Hematopoietic multipotent progenitor cell treated with erythropoietin and hydrocortisone succinate and interleukin-3 and kit ligand, for 15 days (in vitro differentiated cells): ENCODE measurements at places on chromosomes 12 and 14.

GRCh38 chr12:11071414-11071813, 9.3 kb upstream of the TAS2R46 start:
- DNase-seq: no peak

GRCh38 chr14:26132061-26132645, 465.7 kb downstream of the NOVA1 start:
- no peak for DNase-seq

- no peak for DNase-seq
These were observed 406.7 kb downstream of the NOVA1 start for GRCh38 chr14:26191123-26191522.

GRCh38 chr12:101650346-101651117, 46.9 kb upstream of the CHPT1 start:
- no peak for DNase-seq

DNA sequence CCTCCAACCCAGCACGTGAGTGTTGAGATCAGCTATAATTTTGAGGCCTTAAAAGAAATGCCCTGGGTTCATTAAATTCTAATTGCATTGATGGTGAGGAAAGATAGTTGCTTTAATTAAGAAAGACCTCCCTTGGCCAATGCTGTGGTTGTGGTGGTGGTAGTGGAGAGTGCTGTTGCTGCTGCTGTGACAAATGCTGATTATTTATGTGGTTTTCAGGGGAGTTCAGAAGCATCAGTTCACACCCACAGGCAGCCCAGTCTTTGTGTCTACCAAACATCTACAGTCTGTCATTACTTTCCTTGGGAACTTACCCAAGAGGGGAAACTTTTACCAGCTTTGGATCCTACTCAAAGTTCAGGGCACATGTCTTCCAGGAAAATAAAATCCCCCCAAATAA, 178.4 kb upstream of the PARP11 start:
- DNase-seq: no peak

DNA sequence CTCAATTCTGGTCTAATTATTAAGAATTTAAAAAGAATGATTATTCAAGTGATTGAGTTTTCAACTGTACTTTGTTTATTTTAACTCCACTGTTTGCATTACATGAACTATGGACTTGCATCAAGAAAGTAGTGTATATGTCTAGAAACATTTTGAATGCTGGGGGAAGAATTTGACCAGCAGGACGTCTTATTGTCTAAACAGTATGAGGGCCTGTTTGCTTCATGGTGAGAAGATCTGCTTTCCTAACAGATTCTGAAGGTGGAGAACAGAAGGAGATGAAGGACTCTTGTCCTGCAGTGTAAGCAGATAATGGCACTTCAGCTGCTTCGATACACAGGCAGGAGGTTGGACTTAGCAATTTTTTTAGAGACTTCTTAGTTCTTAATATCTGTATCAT, 176.0 kb downstream of the DACT1 start:
- no peak for DNase-seq

DNA sequence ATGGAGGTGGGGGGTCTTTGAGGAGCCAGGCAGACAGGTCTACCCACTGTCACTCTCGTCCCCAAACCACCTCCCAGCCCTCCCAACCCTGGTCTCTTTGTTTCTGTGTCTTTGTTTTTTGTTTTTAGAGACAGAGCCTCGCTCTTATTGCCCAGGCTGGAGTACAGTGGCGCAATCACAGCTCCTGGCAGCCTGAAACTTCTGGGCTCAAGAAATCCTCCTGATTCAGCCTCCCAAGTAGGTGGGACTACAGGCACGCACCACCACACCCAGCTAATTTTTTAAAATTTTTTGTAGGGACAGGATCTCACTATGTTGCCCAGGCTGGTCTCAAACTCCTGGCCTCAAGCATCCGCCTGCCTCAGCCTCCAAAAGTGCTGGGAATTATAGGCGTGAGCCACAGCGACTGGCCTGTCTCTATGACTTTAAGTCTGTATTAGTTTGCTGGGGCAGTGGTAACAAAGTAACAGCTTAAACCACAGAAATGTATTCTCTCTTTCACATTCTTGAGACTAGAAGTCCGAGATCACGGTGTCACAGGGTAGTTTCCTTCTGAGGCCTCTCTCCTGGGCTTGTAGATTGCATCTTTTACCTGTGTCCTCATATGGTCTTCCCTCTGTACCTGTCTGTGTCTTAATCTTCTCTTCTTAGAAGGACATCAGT, 26.1 kb downstream of the DTX1 start:
- no peak for DNase-seq

DNA sequence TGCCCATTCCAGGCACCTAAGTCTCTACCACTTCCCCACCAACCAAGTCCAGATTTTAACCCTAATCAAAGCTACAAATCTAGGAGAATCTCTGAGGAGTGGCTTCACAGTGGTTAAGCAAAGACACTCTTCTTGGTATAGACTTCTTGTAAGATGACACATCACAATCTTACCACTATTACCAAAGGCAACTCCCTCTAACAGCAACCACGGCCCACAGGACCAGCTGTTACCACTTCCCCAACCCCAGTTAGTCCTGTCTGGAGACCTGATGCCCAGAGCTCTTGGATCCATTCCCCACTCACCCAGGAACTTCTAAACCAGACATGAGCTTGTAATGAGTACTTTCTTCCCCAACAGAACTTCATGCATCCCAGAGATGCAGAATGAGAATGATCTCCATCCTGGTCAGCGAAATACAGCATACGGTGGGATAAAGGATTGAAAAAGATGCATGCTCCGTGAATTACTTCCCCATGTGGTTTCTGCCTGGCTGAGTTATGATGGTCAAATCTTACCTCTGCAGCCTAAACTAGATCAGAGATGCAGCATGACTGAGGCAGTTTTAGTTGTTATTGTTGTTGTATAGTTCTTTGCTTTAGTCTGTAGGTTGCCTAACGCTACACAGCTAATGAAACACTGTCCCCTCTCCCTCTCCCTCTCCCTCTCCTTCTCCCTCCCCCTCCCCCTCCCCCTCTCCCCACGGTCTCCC, 87.7 kb upstream of the FOXN3 start:
- DNase-seq: no peak

DNA sequence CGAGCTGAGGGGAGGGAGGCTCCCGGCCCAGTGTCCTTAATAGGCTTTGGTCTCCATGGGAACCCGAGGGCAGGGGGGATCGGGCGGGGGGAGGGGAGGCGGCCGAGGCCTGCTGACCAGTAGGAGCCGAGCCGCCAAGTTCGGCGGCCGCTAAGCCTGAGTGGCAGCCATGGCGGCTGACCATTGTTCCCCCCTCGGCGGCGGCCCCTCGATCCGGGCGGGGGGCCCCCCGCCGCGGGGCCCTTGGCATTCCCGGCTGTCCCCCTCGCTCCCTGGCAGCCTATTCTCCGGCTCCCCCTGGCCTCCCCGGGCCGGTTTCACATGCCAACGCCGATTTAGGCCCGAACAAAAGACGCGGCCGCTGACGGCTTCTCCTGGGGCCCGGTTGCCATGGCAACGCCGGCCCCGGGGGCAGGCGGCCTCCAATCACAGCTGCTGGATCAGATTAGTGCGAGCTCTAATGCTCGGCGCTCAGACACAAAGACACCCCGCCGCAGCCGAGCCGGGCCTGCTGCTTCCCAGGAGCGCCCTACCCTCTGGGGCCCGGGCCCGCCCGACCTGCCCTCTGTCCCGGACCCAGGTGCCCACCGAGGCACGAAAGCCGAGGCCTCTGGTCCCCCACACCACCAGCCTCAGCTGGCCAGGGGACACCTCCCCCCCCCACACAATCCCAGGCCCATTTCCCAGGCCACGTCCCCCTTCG, 7.3 kb downstream of the MSI1 start:
- DNase-seq: no peak

- DNase-seq: no peak
These were observed 10.5 kb upstream of the STAC3 start for GRCh38 chr12:57261428-57261865.

- DNase-seq: no peak
These were observed 230.9 kb upstream of the LRIG3 start for GRCh38 chr12:59151243-59151642.
